BJ (cell line): ENCODE measurements at places on chromosomes 12 and 14.

- DNase-seq = no peak
Observed at GRCh38 chr14:92680781-92681650, 67.4 kb downstream of the LGMN start.

DNA sequence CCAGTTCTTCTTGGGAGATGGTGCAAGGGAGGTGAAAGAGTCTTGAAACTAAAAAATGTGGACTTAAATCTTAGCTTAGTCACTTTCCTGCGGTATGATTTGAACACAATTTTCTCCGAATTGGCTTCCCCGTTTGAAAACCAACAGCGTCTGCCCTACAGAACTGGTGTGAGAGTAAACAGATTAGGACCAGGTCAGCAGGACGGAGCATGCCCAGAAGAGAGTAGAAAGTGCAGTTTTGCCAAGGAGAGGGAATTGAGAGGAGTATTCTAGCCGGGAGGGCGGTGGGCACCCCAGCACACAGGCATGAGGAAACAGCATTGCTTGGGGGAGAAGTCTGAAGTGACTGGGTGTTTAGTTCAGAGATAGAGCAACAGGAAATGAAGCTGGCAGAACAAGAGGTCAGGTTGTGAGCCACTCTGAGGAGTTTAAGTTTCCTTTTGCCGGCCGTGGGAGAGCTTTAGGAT lies 927.1 kb downstream of the VRK1 start:
- DNase-seq = no peak

GRCh38 chr12:126960709-126961108 lies 1306.3 kb upstream of the TMEM132C start:
- DNase-seq = no peak

- no peak for DNase-seq
Observed at GRCh38 chr12:43011383-43011926, 421.9 kb upstream of the PRICKLE1 start.

DNA sequence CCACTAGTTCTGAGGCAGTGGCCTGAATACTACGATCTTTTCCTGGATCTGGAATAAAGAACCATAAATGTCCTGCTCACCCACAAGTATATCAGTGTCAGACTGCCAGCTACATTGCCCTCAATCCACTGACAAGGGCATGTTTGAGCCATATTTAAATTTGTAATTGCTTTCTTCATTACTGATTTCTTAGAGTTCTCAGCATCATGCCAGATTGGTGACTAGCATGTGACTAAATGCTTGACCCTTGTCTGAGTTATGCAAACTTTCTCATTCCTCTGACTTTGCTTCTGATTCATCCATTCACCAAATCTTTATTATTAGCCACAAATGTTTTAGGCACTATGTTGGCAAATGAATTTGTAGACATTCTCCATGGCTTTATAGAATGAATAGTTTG lies 143.6 kb upstream of the SLC16A7 start:
- peak; percentile 71 for DNase-seq

- no peak for DNase-seq
Observed at GRCh38 chr12:53935383-53936341, 3.0 kb upstream of the HOXC13 start.
